ENCODE measurements at places on chromosomes 11 and 22. TPM values are rescaled to one million over a fixed set of nuclear protein-coding genes. Genes with fewer than 3 reads are reported as not detected.

DNA sequence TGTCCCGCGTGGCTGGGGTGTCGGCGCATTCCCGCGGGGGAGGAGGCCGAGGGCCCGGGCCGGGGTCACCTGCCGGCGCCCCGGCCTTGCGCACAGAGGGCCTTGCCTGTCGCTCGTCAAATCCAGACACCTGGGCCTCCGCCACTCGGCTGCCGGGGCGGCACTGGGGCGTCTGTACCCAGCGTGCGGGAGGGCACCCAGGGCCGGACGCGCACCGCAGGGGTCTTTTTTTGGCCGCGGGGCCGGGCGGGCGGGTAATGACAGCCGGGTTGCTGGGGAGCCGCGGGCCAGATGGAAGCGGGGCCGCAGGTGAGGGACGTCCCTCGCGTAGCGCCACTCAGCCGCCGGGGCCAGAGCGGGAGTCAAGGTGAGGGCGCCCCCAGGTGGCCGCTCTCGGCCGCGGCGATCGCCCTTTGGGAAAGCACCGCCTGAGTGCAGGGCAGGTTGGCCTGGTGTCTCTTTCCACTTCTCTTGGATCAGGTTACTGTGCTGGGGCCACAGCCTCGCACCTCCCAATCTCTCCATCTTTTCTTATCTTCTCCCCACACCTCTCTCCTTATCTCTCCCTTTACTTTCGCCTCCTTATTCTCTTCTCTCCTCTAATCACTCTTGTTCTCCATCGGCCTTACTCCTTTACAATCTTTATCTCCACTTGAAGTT lies 3.5 kb downstream of the PHLDB1 start:
- DNase-seq = peak; percentile 91

Gene OR8D4
- total RNA-seq = not detected

Gene VSIG10L2
- not detected for total RNA-seq

DNA sequence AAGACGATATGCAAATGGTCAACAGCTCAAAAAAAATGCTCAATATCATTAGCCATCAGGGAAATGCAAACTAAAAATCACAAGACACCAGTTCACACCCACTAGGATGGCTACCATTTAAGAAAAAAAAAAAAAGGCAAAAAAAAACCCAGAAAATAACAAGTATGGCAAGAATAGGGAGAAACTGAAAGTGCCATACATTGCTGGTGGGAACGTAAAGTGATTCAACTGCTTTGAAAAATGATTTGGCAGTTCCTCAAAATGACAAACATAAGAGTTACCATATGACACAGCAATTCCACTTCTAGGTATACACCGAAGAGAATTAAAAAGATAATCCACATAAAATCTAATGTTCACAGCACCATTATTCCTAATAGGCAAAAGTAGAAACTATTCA lies 47.5 kb downstream of the PICALM start:
- DNase-seq = no peak
